NCI-H345 (cell line): ENCODE measurements at places on chromosomes 13 and 19.

GRCh38 chr19:33231511-33231910 lies 5.9 kb upstream of the SLC7A10 start:
- no peak for DNase-seq

- no peak for DNase-seq
These were observed 754.5 kb upstream of the MIR17HG start for GRCh38 chr13:90592943-90593342.

DNA sequence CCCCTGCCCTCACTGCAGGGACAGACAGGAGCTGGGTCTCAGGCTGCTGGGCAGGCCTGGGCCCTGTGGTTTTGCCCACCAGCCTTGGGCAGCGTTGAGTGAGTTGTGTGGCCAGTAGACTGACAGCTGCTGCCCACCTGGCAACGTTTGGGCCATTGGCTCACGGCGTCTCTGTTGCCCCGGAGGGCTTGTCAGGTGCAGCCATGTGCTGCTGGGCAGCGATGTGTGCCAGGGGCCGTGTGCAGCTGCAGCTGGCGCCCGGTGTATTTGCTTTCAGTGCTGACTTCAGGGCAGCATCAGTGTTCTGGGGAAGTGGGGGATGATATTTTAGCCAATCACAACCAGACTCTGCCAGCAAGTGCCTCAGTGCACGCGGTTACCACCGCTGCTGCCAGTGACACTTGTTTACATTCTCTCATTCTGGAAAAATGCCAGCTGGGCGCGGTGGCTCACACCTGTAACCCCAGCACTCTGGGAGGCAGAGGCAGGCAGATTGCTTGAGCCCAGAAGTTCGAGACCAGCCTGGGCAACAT lies 10.6 kb downstream of the FZR1 start:
- peak; percentile 92 for DNase-seq

DNA sequence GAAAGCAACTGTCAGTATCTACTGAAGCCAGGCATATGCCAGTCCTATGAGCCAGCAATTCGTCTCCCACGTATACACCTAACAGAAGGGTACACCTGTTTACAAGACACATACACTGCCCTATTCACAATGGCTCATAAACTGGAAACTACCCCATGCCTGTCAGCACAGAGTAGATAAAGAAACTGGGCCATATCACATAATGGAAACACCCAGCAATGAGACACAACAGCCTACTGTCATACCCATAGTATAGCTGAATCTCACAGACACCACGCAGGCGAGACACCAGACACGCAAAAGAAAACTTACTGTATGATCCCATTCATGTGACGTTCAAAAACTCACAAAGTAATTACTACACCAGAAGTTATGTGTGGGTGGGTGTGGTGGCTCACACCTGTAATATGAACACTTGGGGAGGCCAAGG lies 15.7 kb downstream of the NOSIP start:
- no peak for DNase-seq

GRCh38 chr13:72145383-72145782 lies 278.4 kb upstream of the DACH1 start:
- DNase-seq: no peak

DNA sequence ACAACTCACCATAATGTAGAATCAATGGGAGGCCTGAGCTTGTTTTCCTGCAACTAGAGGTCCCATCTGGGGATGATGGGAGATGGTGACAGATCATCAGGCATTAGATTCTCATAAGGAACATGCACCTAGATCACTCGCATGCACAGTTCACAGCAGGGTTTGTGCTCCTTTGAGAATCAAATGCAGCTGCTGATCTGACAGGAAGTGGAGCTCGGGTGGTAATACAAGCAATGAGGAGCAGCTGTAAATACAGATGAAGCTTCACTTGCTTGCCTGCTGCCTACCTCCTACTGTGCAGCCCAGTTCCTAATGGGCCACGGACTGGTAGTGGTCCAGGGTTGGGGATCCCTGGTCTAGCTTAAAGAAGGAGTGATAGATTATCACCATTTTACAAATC lies 33.0 kb downstream of the KPNA3 start:
- no peak for DNase-seq

GRCh38 chr13:110912651-110913051 lies 2.2 kb downstream of the ANKRD10 start:
- DNase-seq: no peak

DNA sequence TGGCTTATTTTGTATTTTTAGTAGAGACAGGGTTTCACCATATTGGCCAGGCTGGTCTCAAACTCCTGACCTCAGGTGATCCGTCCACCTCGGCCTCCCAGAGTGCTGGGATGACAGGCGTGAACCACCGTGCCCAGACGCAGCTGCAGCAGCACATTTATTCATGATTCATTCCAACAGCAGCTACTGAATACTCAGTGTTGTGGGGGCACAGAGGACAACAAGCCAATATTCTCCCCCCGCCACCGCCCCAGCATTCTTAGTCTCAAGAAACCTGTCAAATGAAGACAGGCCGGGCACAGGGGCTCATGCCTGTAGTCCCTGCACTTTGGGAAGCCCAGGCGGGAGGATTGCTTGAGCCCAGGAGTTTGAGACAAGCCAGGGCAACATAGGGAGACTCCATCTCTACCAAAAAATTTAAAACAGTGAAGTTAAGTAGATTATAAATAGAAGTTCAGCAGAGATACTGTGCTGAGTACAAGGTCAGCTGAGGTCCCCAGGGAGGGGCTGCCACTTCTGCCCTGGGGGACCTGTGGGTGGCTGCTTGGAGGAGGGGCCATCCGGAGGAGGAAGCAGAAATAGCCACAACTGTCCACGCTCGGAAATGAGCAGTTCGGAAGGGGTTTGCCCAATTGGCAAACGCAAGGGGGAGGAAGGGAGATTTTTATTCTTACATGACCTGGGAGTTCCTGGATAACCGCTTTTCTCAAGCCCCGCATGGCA lies 4.3 kb downstream of the DOT1L start:
- DNase-seq: no peak

GRCh38 chr19:15104411-15104810 lies 2.8 kb upstream of the SYDE1 start:
- no peak for DNase-seq

GRCh38 chr13:45370922-45371406 lies 30.0 kb upstream of the TPT1 start:
- no peak for DNase-seq

DNA sequence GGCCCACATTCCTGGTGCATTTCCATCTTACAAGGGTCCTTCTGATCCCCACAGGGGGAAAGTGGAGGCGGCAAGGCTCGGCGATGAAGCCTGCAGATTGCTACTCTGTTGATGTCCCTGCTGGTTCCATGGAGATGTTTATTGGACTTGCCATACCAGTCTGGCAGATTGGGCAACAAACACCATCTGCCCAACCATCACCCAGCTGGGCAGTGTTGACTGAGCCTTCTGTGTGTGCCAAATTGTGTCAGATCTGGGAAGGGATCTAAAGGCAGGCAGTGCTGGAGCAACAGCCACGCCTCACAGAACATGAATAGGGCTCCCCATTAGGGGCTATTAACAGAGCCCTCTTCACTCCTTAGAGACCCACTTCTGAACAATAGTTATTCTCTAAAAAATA lies 35.0 kb downstream of the FLT1 start:
- DNase-seq: no peak

GRCh38 chr13:44470638-44471562 lies 97.3 kb downstream of the SERP2 start:
- DNase-seq: peak; percentile 6

DNA sequence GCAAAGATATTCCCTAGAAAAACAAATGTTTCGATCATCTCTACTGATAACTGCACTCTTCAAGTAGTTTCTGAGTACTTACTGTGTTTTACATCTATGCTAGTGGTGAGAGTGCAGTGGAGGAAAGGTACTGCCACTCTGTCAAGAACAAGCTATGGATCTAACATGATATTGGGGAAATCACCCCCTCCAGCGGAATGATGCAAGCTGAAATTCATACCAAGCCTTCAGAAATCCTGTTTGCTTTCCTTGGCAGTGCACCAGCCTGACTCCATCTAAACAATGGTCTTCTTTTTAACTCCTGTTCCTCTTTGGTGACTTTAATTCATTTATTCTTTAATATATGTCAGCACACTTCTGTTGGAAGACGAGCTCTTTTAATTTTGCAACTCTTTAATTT lies 238.0 kb downstream of the PCDH9 start:
- peak; percentile 19 for DNase-seq

- DNase-seq: no peak
These were observed 83.2 kb downstream of the CCNA1 start for GRCh38 chr13:36515466-36515865.

GRCh38 chr13:29503041-29503837 lies 92.2 kb downstream of the SLC7A1 start:
- no peak for DNase-seq

- DNase-seq: no peak
These were observed 1.5 kb downstream of the PLEKHF1 start for GRCh38 chr19:29666578-29667386.

DNA sequence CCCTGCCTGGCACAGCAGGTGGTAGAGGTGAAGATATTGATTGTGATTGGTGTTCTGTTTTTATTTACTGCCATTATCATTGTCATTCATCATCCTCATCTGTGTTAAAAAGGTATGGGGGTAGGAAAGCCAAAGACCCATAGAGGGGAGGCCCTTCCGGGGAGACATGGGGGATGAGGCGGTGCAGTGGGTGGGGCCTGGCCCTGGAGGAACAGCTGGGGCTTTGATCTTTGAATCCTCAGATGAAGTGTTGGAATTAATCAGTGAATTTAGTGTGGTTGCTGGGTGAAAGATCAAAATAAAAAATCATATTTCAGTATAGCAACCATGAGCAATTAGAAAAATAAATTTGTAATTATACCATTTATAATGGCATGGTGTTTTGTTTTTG lies 7.4 kb downstream of the PTH2 start:
- DNase-seq: no peak

- no peak for DNase-seq
These were observed 1.9 kb downstream of the GNG14 start for GRCh38 chr19:12689581-12690216.

- DNase-seq: peak; percentile 93
These were observed at the start of gene ZNF543 for GRCh38 chr19:57320180-57321084. Gene ZNF543 (plus strand): TSS chr19:57320472. CDS start chr19:57320854, 382 bp downstream.

DNA sequence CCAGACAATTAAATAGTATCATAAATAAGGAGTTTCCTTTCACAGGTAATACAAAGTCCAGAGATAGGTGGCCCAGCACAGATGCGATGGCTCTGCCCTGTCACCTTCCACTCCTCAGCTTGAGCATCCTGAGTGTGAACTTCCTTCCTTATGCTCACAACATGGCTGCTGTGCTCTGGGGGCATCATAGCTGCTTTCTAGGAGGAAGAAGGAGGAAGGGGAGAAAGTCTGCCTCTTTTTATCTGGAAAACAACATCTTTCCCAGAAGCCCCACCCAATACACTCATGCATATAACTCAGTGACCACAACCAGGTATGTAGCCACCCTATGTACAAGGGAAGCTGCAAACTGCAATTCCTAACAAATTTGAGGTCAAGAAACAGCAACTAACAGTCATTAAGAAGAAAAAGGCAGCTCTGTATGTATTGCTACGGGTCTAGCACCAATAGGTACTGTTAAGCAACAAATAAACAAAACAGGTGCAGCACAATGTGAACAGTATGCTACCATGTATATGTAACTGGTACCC lies 201.2 kb upstream of the UBL3 start:
- DNase-seq: no peak

DNA sequence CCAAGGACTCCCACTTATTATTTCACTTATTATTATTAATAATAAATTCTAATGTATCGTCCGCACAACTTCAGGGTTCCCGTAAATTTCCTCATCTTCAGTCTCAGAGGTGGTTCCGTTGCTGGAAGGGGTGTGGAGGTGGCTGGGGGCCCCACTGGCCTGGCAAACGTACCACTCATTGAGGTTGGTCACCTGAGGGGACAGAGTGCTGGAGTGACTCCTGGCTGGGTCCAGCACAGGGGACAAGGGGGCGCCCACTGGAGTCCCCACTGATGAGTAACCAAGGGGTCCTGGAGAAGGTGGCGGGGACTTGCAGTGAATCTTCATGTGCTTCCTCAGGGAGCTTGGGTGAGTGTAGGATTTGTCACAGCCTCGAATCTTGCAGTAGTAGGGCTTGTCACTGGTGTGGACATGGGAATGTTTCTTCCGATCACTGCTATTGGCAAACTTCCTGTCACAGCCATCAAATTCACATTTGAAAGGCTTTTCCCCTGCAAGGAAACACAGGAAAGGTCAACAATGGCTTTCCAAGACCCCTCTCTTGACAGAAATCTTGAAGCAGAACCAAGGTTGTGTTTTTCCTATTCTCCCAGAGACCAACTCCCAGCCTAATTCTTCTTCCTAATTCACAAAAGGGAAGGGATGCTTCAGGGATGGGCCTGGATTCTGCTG lies 6.1 kb downstream of the ZIC5 start:
- DNase-seq: no peak
